LHCN-M2 (cell line): ENCODE measurements at places on chromosomes 2 and 18. TPM values are rescaled to one million over a fixed set of nuclear protein-coding genes. Genes with fewer than 3 reads are reported as not detected.

Gene ABCG8
- total RNA-seq: not detected in 2 replicates

DNA sequence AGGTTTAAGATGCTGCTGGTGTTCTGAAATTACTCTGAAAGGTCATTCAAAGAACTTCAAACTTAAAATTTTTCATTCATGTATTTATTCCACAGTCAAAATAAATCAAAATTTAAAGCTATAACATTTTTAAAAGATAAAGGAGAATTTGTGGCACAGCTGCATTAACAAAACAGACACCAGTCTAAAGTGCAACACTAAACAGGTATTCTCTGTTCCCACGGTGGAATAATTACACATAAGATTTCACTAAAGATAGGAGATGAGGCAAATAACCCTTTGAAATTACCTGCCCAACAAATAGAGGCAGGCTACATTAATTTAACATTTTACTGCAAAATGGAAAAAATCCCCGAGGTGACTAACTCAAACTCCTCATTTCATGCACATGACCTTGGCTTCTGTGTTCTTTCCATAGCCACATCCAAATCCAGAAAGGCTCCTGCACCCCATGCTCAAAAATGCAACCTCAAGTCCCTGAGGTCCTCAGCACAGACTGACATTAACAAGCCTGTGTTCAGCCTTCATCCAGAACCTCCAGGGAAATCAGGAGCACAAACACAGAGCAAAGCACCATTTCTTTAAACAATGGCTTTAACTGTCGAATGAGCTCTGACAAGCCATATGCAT lies 10.5 kb downstream of the COX7A2L start:
- no peak for DNase-seq

DNA sequence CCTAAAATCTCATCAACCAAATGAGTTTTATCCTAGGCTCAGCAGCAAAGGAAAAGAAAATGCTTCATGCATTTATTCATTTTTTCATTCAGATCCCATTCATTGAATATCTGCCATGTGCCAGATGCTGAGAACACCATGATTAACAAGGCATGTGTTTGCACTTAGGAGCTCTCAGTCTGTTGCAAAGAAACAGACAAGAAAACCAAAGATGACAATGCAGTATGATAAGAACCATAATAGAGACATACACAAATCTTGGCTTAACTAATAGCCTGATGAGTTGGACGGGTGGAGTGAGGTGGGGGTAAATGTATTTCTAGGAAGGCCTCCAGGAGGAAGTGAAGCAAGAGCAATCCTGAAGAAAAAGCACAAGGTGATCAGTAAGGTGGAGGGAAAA lies 177.8 kb upstream of the SCN7A start:
- DNase-seq: no peak

Gene SLC5A7
- not detected in 2 replicates for total RNA-seq

DNA sequence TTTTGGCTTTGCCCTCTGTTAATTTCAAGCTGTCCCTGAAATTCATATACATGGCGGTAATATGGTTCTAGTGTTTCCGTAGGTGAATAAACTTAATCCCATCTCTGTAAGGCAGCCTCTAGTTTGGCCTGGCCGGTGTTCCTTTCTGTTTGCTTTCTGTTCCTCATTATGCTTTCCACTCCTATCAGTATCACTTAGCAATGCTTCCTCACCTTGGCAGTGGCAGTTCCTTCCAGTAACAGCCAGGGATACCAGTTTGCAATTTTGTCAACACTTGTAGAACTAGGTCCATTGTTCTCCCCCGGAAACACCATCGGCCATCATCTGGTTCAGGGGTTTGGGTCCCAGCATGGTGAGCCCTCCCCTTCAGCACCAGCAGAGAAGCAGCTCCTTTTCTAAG lies 18.2 kb upstream of the TNP1 start:
- DNase-seq: no peak

DNA sequence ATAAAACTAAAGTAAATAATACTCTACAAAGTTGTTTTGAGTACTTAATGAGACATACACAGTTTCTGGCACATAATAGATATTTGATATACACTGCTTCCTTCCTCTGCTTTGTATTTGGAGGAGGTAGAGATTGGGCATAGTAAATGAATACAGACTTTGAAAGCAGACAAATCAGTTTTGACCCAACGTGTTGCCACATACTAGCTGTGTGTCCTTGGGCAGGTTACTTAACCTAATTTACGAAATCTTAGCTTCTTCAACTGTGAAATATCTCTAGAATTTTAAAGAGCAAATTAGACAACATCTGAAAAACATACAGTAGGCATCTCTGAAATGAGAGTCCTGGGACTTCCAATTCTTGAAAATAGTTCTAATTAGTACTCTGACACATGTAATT lies 425.4 kb downstream of the TGIF1 start:
- no peak for DNase-seq

DNA sequence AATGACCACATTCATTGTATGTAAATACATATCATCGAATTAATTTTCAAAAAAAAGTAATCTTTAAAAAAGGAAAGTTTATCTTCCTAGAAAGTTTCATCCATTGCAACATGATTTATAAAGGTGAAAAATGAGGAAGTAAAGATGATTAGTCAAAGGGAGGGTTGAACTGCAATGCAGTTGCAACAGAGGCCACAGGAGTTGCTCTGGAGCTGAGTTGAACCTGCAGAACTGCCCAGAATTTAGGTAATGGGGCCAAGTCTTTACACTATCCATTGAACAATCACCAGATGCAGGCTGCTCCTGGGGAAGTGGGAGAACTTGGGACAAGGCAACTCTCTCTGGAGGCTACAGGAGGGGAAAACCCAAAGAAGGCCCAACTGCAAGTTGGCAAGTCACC lies 390.7 kb downstream of the METTL4 start:
- DNase-seq: no peak

DNA sequence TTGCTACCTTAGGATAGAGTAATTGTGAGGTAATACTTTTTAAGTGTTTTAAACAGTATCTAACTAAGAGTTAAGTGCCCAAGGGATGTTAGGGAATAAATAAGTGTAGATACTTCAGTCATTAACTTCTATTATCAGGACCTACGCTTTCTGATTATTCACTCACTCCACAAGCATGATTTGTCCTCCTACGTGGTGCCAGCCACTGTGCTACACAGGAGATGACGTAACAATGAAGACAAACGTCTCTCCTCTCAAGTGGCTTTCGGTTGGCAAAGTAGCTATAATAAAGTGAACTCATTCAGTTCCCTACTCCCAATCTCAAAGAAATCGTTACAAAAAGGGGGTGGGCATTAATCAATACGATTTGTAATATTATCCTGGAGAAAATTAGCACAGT lies 100.9 kb upstream of the SETBP1 start:
- DNase-seq: no peak

DNA sequence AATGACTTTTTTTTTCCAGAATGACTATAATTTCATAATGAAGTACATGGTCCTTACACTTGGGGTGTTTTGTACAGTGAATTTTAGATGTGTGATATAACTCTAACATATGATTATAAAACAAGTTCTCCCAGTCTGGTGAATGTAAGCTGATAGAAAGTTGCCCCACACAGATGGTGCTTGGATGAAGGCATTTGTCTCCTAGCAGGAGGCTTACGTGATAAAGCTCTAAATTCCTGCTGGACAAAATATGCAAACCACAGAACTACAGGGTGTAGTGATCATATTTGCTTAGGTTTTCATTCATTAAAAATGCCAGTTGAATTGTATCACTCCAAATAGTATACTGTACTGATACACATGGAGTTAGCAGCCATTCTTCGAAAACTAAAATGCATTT lies 85.5 kb downstream of the DSC3 start:
- no peak for DNase-seq

DNA sequence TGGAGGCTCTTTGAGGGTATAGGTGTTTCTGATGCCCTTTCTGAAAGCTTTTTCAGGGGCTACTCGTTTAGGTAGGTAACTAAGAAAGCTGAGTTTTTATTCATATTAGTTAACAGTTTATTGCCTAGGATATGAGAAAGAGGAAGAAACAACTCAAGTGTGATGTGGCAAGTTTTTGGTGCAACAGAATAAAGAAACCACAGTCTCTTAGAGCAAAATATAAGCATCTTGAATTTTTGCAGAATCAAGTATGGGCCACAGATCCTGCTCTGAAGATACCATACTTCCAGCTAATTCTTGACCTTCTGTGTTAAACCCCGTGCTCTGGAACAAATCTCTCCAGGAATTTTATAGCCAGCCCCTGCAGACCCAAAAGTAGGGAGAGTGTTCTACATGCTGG lies 147.7 kb upstream of the SLC1A4 start:
- no peak for DNase-seq

Gene PSMA8
- not detected in 2 replicates for total RNA-seq
